ENCODE measurements at places on chromosomes 7 and 10.

DNA sequence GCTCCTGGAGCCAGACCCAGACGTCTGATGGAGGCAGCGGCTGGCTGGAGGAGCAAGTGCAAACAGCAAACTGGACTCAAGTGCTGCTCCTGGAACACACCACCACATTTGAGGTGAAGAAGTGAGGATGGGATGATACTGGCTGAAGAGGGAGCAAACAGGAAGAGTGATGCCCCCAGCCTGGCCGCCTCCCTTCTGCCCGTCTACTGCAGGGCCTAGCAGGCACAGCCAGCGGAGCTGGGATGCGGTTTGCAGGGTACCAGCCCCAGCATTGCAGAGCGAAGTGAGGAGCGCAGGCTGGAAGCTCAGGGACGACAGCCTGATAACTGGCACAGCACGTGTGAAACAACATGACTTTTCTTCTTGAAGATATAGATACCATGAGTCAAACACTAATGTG is 111.8 kb upstream of the ZNF32 start:
- DNase-seq = no peak

GRCh38 chr10:96261930-96262329 is 9.4 kb downstream of the BLNK start:
- DNase-seq = no peak

DNA sequence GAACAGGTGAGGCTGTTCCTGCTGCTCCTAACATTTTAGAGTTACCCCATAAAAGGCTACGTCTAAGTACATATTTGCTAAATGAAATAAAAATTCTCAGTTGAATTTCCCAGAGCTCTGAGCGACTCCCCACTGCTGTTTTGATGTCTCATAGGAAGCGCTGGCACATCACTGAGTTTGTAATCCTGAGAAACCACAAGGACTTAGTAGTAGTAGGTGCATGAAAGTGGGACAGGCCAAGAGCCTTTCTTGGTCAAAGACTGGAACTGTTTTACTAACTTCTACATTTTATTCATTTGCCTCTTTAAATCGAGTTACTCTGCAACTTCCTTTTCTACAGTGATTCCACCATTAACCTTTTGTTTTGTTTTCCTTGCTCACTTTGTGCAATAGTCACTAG is 85.9 kb downstream of the XPNPEP1 start:
- no peak for DNase-seq

- DNase-seq = no peak
These were observed 147.3 kb downstream of the NRCAM start for GRCh38 chr7:108308903-108309302.

DNA sequence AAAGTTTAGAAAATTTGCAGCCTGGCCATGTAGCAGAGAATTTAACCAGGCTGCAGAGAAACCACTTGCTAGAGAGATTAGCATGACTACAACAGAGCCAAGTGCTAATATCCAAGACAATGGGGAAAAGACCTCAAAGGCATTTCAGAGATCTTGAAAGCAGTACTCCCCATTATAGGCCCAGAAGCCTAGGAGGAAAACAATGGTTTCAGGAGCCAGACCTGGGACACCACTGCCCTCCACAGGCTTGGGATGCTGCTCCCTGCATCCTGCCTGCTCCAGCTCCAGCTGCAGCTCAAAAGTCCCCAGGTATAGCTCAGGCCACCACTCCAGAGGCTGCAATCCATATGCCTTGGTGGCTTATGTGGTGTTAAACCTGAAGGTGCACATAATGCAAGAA is 101.5 kb upstream of the TMEM72 start:
- DNase-seq = no peak

DNA sequence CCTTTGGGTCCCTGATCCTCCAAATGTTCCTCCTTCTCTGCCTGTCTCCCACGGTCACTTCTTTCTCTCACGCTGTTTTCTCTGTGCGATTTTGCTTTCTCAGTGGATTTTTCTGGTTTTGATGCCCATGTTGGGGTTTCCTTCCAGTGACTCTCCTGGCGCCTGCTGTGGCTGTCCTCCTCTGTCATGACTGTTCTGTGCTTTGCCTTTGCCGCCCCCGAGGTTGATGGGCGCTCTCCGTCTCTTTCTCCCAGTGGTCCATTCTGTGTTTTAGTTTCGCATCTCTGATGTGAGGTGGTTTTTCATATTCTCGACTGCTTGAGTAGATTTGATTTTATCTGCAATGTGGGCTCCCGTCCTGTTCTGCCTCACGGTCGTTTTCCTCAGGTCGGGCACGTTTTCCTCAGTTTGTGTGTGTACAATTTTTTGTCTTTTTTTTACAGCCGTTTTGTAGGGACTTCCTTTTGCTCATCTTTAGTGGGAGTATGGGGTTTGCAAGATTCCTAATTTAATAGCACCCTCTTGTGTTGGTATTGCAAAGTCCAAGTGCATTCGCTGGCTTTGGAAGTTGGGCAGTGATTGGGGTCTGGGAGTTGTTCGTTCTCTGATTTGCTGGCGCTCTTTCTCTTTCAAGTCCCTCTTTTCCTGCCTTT is 100.0 kb downstream of the INPP5A start:
- DNase-seq = no peak

GRCh38 chr10:96494694-96495093 is 19.0 kb downstream of the TLL2 start:
- no peak for DNase-seq

- DNase-seq = no peak
These were observed 86.3 kb downstream of the PLPP4 start for GRCh38 chr10:120543291-120543690.

DNA sequence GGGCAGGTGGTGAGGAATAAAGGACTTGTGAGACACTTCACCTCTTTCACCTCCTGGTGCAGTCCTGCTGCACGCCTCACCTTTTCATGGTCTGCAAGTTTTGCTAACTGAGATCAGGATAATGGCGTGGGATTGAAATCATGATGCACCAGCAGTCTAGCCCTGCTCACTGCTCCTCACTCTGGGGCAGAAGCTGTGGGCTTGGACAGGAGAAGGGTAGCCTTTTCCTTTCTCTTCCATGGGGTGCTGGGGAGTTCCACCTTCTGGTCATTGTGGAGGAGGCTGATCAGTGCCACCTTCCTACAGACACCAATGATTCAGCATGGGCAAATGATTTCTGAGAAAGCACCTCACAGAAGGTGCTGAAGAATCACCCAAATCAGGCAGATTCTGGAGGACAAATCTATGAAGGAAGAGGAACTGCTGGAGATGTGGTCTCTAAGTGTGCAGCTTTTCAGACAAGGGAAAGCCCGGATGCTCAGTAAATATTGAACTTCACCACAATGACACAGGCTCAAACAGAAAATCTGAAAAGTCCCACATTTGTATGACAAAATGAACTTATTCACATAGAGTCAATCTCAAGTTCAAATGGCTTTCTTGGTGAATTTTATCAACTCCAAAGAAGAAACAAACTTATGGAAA is 19.7 kb downstream of the MBL2 start:
- no peak for DNase-seq

DNA sequence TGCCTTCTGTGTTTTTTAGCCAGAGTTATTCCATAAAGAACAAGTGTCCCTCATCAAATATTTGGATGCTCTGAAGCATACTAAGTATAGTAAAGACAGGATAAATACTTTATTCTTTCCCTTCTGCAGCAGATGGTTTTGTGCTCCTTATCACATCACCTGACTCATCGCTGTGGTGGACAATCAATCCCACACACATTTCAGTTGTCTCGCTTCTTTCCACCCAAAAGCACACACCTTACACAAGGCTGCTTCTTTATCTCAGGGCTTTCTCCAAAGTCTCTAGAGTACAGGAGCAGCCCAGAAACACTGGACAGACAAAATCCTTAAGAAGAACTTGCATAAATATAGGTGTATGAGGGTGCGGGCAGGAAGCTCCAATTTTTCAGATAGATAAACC is 43.4 kb downstream of the IGF2BP3 start:
- no peak for DNase-seq

DNA sequence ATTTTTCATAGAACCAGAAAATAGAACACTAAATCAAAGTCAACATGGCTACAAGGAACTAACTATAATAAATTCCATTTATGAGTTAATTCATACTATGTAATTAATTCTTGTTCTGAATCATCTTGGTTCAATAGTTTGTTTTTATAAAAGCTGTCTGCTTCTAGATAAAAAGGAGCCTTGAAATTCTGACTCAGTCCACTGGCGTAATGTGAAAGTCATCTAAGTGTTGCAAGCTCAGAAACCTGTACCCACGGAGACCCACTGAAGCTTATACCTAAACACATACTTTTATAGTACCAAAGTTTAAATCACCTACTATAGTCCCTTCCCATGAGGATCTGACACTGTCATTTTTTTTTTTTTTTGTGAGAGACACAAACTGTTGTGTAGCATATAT is 489.4 kb downstream of the SEMA3D start:
- DNase-seq = no peak

- no peak for DNase-seq
These were observed 52.4 kb downstream of the ELAPOR2 start for GRCh38 chr7:87007038-87007437.

- no peak for DNase-seq
These were observed 20.1 kb downstream of the ITGB1 start for GRCh38 chr10:32937911-32938424.

- no peak for DNase-seq
These were observed 8.9 kb downstream of the LRRC72 start for GRCh38 chr7:16535500-16535899.

DNA sequence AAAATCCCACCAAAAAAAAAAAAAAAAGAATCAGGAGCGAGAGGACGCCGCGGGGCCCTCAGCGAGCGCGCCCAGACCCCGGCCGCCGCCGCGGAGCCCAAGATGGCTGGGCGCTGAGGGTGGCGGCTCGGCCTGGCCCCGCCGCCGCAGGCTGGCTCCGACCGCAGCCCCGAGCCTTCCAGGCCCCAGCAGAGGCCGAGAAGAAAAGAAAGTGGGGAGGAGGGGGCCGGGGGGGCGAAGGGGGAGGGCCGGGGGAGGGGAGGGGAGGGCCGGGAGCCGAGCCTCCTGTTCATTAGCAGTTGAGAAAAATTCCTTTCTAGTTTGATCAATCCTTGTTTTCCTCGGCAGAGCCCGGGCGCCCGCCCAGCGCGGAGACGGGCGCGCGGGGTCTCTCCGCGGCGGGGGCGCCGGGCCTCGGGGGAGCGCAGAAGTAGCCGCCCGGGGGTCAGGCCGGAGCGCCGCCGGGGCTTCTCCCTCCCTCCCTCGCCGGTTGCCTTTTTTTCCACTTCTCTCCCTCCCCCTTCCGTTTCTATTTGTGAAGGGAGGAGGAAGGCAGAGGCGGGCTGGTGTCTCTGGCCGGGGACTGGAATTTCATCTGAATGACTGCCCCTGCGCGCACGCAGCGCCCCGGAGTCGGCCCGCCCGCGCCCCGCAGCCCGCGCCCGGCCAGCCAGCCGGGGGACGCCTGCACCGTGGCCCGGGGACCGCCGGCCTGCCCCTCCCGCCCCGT is 778 bp upstream of the TRIM8 start:
- peak; percentile 41 for DNase-seq

DNA sequence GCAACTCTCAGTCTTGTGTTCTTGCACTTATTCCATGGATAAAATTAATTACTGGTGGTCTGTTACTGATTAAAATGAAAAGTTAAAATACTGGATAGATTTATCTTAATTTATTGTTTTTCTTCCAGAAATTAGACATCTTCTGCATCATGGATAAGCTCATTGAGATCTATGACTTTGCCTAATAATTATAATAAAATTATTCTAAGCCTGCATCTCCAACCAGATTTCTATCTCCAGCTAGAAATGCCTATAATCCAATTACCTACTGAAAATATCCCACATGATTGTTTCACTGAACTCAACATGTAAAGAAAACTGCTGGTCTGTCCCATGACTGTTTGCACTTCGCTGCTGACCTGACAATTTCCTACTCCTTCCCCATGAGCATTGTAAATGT is 88.3 kb upstream of the ACBD5 start:
- no peak for DNase-seq

- no peak for DNase-seq
These were observed 6.7 kb upstream of the PRSS37 start for GRCh38 chr7:141847996-141848395.

- DNase-seq = no peak
These were observed 59.3 kb upstream of the APBB1IP start for GRCh38 chr10:26378861-26379294.

GRCh38 chr7:7757576-7757975 is 39.2 kb upstream of the RPA3 start:
- no peak for DNase-seq

GRCh38 chr10:19848226-19848985 is 32.2 kb downstream of the PLXDC2 start:
- no peak for DNase-seq

DNA sequence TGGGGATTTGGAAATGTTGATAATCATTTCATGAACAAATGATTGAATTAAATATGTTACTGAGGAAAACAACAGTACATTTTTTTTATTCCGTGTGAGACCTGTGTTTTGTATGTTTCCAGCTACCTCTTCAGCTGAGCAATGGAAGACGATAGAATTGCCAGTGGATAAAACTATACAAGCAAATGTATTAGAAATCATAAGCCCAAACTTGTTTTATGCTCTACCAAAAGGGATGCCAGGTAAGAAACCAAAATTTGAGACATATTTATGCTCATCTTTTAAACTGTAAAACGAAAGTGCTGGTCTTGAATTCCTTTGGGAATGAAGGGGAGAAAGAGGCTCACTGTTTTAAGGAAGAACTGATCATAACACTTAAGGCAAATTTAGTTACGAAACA is 17.8 kb upstream of the VWA2 start:
- no peak for DNase-seq

- DNase-seq = no peak
These were observed 157.3 kb downstream of the WDR37 start for GRCh38 chr10:1213252-1214070.

- DNase-seq = no peak
These were observed 66.0 kb upstream of the HDAC9 start for GRCh38 chr7:18429547-18429946.
